Bronchial epithelial cell (primary cell): ENCODE measurements at places on chromosomes 2 and 18.

DNA sequence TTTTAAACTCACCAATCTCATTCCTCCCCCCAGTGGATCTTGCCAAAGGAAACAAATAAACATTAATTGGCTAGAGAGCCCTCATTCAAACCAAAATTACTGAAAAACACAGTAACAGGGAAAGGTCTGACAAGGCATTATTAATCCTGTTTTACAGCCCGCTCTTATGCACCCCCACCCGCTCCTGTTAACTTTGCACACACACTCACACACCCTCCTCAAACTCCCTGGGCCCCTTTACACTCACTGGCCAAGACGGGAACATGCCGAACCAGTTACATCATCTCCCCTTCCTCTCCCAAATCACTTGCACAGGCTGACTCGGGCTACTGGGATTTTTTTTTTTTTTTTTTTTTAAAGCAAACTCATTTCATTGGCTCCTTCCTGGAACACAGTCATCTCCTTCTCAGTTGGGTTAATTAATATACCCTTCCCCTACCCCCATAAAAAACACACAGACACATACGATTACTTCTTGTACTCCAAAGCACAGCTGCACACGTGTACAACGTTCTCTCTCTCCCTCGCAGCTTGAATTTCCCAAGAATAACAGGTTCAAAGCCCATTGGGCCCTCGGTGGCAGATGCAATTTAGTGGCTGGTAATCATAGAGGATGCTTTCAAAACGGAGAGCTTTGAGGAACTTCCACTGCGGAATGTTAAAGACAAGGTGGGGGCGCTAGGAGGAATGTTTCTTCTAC is 31.8 kb downstream of the KLF7 start:
- DNase-seq, result peak; percentile 81

GRCh38 chr18:3279201-3280185 is 17.6 kb downstream of the MYL12B start:
- DNase-seq, result no peak

- no peak for DNase-seq
Measured at GRCh38 chr2:33205693-33206434, 259.1 kb downstream of the LTBP1 start.

GRCh38 chr2:34980689-34981088 is 1374.9 kb upstream of the CRIM1 start:
- DNase-seq, result no peak

DNA sequence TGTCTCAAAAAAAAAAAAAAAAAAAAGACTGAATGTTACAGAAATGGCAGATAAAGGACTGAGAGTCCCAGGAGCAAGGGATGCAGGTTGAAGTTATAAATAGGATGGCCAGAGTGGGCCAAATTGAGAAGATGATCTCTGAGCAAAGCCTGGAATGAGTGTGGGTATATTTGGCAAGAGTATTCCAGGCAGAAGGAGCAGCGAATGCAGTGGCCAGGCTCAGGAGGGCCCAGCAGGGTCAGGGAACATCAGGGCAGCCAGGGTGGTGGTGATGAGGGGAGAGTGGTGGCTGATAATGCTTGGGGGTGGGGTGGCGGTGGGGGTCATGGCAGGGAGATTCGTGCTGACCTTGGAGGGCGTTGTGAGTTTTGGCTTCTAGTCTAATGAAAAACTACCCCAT is 141.3 kb upstream of the AGAP1 start:
- DNase-seq, result no peak

DNA sequence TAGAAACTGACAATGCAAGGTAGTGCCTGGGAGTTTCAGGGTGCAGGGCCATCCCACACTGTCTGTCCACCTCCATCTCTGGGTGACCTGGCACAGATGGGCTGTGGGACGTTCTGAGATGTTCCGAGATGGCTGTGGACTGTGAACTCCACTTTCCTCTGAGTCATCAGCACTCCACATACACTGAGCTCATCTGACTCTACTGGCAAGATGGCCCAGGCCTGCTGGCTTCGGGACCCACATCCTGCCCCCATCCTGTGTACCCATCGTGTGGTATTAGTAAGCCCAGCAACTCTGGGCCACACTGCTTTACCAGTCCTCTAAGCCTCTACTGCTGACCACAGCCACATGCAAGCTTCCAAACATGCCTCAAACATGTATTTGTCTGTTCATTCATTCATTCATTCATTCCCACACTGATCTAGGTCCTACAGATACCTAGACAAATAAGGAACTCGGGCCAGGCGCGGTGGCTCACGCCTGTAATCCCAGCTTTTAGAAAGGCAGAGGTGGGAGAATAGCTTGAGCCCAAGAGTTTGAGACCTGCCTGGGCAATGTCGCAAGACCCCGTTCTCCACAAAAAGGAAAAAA is 124.8 kb upstream of the CXCR4 start:
- peak; percentile 20 for DNase-seq

DNA sequence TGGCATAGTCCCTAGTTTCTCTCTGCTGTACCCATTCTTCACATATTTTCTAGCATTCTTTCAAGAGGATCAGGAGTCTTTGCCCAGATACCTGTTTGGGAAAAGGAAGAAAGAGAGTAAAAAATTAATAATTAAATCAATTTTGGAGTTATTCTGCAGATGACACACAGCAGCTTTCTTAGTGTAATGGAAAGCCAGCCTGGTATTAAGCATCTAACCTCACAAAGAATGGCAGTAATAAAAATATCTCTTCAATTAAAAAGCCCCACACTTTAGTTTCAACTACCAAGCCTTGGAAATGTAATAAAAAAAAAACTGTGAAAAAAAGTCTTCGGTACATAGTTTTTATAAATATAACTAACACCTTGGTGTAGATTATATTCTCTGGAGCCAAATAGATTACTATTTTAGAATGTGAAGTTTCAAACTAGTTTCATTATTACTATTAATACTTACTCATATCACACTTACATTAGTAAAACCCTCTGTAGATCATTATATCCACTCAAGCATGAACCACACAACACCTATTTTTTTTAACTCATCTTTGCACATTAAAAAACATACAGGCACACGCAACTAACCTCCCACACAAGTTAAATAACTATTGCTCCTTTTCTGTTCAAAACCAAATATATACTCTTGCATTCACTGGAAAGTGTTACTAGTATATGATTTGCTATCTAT is 90.9 kb downstream of the GPD2 start:
- no peak for DNase-seq

GRCh38 chr2:117835990-117836760 is 21.7 kb downstream of the DDX18 start:
- peak; percentile 52 for DNase-seq

GRCh38 chr2:1662606-1663180 is 81.6 kb downstream of the PXDN start:
- no peak for DNase-seq

GRCh38 chr2:86622519-86623042 is 1.1 kb downstream of the RNF103 start:
- DNase-seq, result peak; percentile 32

GRCh38 chr2:71814885-71815284 is 332.8 kb downstream of the CYP26B1 start:
- no peak for DNase-seq

DNA sequence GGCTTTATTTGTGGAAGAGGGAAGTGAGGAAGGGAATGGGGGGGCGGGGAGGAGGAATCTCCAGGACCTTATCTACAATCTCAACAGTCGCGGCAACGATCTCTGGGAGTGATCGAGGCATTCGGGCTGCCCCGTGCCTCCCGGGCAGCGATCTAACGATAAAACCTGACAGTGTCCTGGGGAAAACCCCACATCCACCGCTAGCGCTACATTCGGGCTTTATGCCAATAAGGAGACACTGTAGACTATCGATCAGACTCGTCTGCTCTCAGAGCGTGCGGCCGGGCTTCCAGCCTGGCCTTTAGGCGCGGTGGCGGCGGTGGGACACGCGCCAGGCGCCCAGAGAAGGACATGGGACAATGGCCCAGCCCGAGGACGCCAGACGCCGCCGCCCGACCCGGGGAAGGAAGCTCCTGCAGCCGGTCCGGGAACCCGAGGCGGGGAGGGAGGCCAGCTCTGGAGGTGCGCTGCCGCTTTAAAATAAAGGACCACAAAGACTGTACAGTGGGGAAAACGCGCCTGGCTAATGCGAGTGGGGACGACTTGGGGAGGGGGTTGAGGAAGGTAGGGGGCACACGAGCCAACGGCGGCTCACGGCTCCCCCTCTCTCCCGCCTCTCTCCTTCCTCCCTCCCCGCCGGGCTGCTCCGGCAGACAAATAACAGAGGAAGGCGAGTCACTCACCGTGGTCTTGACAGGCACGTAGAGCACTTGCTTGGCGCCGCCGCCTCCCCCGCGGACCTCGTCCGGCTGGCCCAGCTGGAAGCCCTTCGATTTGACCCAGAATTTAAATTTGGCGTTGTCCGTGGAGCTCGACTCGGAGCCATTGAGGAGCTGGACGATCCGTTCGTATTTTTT is 2.2 kb downstream of the NOL4 start:
- peak; percentile 10 for DNase-seq

GRCh38 chr2:55137024-55137958 is 87.0 kb upstream of the RTN4 start:
- DNase-seq, result no peak

DNA sequence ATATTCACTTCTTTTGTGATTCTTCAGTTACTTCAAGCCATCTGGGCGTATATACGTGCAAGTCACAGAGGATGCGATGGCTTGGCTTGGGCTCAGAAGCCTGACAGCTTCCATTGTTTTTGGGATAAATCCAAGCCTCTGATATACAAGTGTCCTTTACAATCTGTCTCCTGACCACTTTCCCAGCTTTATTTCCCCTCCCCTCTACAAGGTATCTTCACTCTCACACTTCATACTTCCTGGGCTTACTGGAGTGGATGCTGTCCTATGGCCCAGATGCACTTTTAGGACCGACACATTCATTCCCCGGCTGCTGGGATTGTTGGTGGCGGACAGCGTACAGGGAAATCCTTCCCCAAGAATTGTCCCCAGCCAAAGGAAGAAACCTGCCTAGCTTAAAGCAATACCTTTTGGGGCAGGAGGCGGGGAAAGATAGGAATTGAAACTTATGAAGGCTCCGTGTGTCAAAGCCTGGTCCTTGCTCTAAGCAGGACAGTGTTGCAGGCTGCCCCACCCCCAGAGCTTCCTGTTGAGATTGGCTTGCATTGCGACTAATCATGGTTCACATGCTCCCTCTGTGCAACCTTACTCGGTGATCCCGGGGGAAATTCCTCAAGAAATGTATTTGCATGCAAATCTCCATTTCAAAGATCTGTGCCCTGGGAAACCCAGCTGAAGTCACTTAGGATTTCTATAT is 802.9 kb upstream of the ID2 start:
- no peak for DNase-seq

GRCh38 chr2:10680957-10681356 is 8.8 kb downstream of the NOL10 start:
- DNase-seq, result peak; percentile 40

DNA sequence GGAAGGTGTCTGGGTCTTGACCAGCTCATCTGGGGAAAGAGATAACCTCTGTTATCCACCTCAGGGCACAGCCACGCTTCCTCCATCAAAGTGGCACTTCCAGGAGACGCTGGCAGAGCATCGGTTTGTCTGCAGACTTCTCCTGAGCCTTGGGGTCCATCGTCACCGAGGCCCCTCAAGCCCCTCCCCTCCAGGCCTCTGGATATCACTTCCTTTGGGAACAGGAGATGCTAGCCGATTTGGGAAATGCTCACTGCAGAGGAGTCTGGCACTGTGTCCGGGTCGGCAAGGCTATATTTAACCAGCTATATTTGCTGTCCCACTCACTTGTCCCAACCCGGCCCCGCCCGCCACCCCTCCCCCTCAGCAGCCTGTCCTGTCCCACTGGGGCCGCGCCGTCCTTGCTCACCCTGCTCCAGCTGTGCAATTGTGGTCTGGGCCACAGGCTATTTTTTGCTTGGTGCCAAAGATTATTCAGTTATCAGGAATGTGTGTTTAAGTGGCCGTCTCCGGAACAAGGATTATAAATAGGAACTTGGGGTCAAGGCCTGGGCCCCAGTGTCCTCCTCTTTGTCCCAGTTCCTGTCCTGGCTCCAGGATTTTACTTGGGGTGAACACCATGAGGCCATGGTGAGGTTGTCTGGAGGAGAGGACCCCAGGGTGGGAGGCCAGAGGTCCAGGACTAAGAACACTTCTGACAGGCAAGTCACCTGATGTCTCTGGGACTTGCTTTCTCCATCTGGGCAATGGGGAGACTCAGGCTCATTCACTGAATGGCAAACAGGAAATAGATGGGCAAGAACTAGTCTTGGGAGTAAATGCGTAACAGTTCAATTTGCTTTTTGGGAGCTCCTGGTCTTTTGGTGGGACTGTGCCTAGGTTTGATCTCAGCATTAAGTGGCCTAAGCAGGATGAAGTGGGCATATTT is 263.6 kb downstream of the DYSF start:
- DNase-seq, result peak; percentile 20

GRCh38 chr2:223221139-223221835 is 169.3 kb downstream of the KCNE4 start:
- DNase-seq, result no peak

- DNase-seq, result no peak
Measured at GRCh38 chr18:46894124-46894523, 23.2 kb downstream of the PIAS2 start.

- DNase-seq, result no peak
Measured at GRCh38 chr2:126882736-126883665, 15.7 kb upstream of the TEX51 start.

DNA sequence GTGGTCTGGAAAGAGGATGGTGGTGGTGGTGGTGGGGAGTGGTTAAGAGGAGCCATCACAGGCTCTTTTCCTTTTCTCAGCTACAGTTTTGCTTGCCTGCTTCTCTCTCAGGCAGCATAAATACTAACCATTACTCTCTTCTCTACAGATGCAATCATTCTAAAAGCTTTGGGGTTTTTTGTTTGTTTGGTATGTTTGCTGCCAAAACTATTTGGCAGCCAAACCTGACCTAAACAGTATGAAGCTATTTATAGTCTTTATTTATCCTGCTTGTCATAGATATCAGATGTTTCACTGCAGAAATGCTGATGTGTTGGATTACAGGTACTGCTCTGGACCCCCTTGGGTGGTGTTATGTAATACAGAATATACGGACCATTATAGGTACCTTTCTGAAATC is 15.3 kb downstream of the SIX3 start:
- DNase-seq, result no peak

GRCh38 chr18:47287911-47288585 is 36.6 kb upstream of the SKOR2 start:
- no peak for DNase-seq

DNA sequence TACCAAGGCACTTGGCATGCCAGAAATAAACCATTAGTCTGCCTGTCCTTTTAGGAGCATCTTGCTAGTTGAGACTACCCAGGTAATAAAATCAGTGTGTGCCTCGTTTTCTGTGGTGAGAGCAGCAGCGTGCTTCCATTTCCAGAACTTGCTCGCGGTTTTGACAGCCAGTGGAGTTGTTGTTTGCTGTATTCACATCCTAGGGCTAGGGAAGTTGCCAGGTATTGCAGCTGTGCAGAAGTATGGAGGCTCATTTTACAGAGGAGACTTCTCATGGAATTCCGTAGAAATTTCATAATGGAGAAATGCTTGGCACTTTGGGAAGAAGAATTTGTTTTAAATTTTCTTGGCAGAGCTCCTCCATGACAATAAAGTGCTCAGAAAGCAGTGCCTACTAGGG is 1355.1 kb upstream of the ZEB2 start:
- no peak for DNase-seq
